ENCODE measurements at places on chromosomes 1 and 21.

- no peak for DNase-seq
Measured at GRCh38 chr1:163874070-163874469, 552.3 kb downstream of the NUF2 start.

- DNase-seq, result no peak
Measured at GRCh38 chr1:196259316-196259715, 348.9 kb downstream of the KCNT2 start.

DNA sequence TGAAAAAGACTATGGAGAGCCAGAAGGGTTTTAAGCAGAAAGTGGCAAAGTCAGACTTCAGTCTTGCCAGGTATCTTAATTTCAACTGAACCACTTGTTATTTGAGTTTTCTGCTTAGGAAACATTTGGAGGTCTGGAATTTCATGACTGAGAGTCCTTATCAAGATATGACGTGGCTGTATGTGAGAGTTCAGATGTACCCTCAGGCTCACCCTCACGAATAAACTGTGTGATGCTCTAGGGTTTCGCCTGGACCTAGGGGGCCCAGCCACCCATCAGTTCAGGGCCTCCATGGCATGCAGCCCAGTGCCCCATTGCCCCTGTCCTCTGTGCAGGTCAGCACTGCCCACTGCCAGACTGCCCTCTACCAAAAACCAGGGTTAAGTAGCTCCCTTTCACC is 30.6 kb upstream of the TADA1 start:
- DNase-seq, result no peak

DNA sequence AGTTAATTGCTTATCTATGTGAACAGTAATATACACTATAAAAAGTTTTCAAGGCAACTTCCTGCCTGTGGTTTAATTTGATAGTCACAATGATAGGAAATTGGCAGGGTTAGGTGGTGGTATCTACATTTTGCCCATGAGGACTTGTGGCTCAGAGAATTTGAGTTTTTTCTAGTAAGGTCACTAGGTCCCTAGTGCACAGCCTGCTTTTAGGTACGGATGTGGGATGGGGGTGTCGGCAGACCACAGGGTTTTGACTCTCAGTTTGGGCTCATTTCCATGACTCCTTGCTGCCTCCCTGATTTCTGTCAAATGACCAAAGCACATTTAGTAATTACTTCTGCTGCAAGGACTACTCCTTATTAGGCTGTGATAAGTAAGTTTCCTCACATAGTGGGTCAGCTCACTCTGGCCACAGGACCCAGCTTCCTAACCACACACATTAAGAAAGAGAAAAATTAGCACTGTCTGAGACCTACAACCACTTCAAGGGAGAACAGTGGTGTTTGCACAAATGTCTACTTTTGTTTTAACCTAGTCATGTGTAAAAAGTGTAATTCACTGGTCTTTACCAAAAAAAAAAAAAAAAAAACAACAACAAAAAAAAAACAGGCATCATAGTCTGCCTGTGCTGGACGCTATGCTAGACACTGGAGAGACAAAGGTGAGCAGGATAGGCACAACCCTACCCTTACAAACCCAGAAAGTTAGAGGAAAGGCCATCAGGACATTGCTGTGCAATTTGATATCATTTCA is 43.7 kb downstream of the MRPL39 start:
- DNase-seq, result no peak

DNA sequence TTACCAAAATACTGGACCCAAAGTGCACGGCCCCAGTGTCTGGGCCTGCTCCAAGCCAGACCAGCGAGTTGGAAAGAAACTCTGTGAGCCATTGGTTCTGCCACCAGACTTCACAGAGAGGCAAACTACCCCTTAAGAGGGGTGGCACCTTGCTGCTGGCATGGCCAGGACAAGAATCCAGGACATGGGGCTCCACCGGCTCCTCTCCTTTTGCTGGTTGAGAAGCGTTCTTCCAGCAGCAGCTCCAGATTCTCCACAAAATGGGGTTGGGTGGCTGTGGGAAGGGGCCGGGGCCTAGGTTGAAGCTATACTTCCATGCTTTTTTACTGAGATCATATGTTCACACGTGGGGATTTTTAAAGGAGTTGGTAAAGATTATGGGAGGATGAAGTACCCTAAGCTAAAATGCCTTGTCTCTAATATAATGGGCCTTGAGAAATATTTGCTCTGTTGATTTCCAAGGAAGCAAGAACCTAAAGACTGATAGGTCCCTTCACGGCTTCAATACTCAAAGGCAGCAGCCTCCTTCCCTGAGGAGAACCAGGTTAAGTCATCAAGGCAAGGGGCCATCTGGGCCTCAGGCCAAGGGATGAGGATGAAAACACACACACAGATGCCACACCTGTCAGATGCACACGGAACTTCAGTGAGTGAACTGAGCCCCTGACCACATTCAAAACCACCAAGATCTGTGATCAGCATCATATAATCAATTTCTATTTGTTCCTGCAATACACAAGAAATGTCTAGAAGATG is 3.1 kb downstream of the C1orf198 start:
- no peak for DNase-seq
